ENCODE measurements at places on chromosomes 11 and 22. TPM values are rescaled to one million over a fixed set of nuclear protein-coding genes. Genes with fewer than 3 reads are reported as not detected.

The GGT1 gene
- 13.9 TPM for total RNA-seq

The POU2AF2 gene
- total RNA-seq, result not detected

The ARFGAP3 gene
- total RNA-seq, result 31.3 TPM

The ART1 gene
- not detected for total RNA-seq

The GSTT4 gene
- total RNA-seq, result not detected

The ARHGAP20 gene
- total RNA-seq, result not detected

The TREH gene
- not detected for total RNA-seq

The RBMXL2 gene
- total RNA-seq, result not detected

The ZBTB16 gene
- total RNA-seq, result 0.13 TPM

The ZP1 gene
- total RNA-seq, result not detected

The MS4A6E gene
- total RNA-seq, result not detected

The CPT1B gene
- total RNA-seq, result 37.0 TPM

The C2CD2L gene
- 11.0 TPM for total RNA-seq

The ZNF70 gene
- 2.3 TPM for total RNA-seq

The MPZL2 gene
- 3.2 TPM for total RNA-seq

The SLC5A12 gene
- not detected for total RNA-seq

The TCN2 gene
- total RNA-seq, result 10.3 TPM

The FAM227A gene
- total RNA-seq, result 0.33 TPM

The SGSM1 gene
- not detected for total RNA-seq

The DBX1 gene
- total RNA-seq, result not detected

The SYT13 gene
- not detected for total RNA-seq

The OR2AG1 gene
- total RNA-seq, result not detected

The OR52E8 gene
- not detected for total RNA-seq

The MRPL17 gene
- 85.8 TPM for total RNA-seq

The OR8H3 gene
- not detected for total RNA-seq

The NPAS4 gene
- total RNA-seq, result not detected

The TKFC gene
- total RNA-seq, result 92.5 TPM

The OR10A2 gene
- not detected for total RNA-seq

The TRIM34 gene
- 18.1 TPM for total RNA-seq

The C11orf52 gene
- total RNA-seq, result not detected

The SOX6 gene
- 0.03 TPM for total RNA-seq

The TPBGL gene
- total RNA-seq, result not detected

The OR2D2 gene
- total RNA-seq, result not detected

The GGA1 gene
- total RNA-seq, result 55.0 TPM

The PLXNB2 gene
- total RNA-seq, result 133 TPM

The SCN2B gene
- total RNA-seq, result not detected

The APOA1 gene
- total RNA-seq, result 2.0 TPM

The ARFIP2 gene
- total RNA-seq, result 44.2 TPM

The CASP5 gene
- total RNA-seq, result not detected

The RANBP1 gene
- total RNA-seq, result 379 TPM
